ENCODE measurements at places on chromosomes 7 and 10.

DNA sequence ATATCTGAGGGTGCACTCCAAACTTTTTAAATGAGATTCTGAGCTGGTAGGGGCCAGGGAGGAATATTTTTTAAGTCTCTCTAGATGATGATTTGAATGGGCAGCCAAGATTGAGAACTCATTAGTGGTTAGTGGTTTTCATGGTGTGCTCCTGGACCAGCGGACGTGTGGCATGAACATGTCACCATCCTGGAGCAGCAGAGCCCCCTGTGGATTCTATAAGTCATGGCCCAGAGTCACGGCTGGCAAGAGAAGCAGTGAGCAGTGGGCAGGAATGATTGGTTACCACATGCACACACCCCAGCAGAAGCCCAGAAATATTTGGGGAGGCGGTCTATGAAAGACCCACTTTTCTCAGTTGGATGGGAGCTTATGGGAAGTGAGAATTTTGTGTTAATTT is 21.2 kb upstream of the UCN3 start:
- DNase-seq, result no peak

DNA sequence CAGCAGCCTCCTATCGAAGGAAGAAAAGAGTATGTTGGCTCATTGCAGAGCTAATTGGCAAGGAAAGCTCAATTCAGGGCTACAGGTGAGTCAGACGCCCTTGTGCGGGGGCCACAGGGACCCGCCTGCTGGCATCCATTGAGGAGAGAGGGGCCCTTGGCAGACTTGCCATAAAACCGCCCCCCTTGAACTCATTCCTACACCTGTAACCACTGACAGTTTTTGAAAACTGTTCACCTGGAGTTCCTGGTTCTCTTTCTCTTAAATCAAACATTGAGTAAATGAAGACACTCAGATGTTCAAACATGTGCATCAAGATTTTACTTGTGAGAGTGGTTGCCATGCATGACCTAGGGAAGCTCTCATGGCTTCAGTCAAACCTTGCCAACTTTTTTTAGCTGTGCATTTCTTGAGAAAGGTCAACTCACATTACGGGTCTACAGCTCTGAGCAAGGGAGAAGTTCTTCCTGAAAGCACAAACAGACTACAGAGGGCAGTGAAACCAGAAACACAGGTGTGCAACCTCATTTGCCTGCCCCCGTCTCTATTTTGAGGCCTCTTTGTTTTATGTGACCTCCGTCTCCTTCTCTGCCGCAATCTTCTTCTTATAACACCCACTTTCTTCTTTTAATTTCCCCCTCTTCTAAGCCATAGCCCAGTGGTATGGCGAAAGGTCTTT is 87.8 kb downstream of the TBXAS1 start:
- DNase-seq, result peak; percentile 41

DNA sequence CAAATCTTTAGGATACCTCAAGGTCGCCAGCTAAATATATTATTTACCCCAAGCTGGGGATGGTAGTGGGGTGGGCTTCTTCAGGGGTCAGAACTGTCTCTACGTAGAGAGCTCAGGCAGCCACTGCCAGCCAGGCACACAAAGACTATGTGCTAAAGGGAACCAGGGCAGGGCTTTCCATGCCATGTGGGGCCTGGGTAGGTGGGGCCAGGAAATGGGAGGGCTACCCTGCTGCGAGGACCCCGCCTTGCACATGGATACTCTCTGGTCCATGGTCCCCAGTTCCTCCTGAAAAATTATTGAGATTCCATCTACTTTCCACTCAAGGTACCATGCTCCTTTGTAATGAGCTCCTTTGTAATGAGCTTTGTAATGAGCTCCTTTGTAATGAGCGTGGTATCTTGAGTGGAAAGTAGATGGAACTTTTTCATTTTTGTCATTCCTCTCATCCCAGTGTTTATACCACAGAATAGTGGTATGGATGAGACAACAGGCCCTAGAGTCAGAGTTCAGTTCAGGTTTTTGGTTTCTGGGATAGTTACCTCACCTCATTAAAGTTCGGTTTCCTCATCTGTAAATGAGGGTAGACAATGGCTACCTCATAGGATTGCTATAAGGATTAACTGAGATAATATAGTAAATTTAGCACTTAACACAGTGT is 5.8 kb downstream of the SYNPO2L start:
- no peak for DNase-seq

DNA sequence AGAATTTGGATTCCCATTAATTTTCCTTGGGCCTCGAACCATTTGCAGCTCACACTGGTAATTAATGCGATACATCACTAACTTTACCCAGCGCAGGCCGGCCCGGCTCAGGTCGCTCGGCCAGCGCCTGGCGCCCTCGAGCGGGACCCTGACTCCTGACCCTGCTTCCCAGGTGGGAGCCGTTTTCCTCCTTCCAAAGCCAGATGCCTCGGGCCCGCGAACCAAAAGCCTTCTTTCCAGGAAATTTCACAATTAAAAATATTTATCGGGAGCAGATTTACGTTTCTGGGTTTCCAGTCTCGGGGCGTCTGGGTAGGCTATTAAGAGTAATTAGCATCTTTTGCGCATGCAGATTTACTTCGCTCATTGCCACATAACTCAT is 12.2 kb downstream of the LBX1 start:
- no peak for DNase-seq

GRCh38 chr7:131365838-131366237 is 38.2 kb downstream of the MKLN1 start:
- DNase-seq, result no peak

DNA sequence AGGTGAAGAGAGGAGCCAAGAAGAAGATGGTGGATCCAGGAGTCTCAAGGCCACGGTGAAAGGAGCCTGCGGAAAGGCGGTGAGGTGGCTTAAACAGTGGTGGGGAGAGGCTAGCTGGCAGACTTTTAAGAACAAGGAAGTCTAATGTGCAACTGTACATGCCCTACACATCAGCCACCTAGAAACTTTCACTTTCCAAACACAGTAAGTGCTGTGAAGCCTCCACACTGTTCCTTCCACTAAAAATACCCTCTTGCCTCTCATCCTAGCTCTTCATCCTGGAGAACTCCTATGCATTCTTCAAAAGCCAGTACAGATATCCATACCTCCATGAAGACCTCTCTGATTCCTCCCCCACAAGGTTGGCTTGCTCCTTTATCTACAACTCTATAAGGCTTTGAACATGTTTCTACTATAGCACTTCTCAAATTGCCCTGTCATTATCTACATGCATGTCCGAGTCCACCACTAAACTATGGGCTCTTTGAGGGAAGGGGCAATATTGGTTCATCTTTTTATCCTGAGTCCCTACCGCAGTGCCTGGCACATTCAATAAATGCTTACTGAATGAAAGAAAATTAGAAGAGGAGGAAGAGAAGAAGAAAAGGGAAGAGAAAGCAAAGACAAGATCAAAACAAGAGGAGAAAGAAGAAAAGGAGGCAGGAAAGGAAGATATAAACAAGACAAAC is 54.2 kb downstream of the DNAJC12 start:
- DNase-seq, result no peak

- no peak for DNase-seq
Measured at GRCh38 chr7:44461387-44461786, 29.1 kb downstream of the NUDCD3 start.

GRCh38 chr7:55063633-55064032 is 44.8 kb downstream of the EGFR start:
- no peak for DNase-seq
